ENCODE measurements at places on chromosomes 2 and 18.

GRCh38 chr2:85531589-85531988 lies 7.4 kb upstream of the MAT2A start:
- no peak for DNase-seq

- DNase-seq: no peak
Observed at GRCh38 chr18:25713103-25713502, 361.1 kb upstream of the ZNF521 start.

DNA sequence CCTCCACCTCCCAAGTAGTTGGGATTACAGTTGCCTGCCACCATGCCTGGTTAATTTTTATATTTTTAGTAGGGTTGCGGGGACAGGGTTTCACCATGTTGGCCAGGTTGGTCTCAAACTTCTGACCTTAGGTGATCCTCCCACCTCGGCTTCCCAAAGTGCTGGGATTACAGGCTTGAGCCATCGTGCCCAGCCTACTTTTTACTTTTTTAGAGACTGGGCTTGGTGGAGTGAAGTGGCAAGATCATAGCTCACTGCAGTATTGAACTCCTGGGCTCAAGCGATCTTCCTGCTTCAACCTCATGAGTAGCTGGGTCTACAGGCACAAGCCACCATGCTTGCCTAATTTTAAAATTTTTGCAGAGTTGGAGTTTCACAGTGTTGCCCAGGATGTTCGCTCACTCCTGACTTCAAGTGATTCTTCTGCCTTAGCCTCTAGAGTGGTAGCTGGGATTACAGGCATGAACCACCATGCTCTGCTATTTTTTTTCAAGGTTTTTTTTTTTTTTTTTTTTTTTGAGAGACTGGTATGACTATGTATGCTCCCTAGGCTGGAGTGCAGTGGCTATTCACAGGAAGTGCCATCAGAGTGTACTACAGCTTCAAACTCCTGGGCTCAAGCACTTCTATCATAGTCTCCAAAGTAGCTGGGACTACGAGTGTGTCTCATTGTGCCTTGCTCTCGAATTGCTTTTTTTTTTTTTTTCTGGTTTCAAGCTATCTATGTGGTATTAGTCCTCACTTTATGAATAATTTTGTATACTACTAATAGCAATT lies 11.9 kb downstream of the MSH2 start:
- no peak for DNase-seq

DNA sequence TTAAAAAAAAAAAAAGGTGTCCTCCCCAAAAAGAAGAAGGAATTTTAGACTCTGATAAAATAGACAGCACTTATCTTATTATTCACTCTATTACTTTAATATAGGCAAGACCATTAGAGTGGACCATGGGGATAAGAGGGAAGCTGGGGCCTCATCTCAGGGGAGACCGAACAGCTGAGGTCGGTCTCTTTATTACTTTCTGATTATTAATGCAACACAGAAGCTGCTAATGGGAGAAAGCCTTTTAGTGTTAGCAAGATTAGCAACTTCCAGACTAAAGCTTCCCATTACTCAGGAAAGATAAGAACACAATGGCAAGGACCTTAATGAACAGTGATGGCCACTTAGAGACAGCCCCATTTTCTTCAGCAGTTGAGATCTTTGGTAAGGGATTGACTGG lies 135.5 kb downstream of the TMEFF2 start:
- DNase-seq: no peak

- DNase-seq: no peak
Observed at GRCh38 chr2:148013876-148014275, 6.7 kb downstream of the ORC4 start.

DNA sequence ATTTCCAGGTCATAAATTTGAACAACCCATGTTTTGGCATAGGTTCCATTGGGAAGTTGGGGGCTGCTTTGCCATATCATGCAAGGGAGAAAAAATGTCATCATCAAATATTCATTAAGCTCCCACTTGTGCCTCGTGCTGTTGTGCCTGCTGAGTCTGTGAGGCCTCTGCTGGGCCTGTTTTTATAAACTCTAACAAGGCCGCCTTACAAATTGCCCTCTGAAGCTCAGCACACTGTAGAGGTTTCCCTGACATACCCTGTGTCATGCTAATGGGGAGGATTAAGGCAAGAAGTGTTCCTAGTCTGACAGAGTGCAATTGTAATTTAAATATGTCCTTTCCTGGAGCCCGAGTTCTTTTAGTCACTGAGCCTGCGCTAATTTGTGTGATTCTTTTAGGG lies 17.6 kb downstream of the OSBPL6 start:
- DNase-seq: no peak

GRCh38 chr2:38602136-38602731 lies 494 bp downstream of the HNRNPLL start:
- DNase-seq: no peak

DNA sequence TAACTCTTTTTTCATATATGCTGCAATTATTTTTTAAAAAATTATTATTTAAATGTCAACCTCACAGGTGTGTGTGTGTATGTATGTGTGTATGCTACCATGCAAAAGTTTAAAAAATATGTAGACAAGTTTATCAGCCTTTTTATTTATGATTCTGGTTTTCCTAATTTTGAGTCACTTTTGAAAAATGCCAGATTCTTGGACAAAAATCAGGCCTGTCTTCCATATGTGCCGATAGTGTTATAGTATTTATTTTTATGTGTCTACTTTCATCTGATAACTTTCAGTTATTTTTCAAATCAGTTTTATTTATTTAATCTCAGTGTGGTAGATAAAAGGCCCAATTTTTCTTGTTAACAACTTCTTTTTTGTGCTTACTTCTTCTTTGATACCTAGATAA lies 176.2 kb downstream of the RDH14 start:
- DNase-seq: no peak

DNA sequence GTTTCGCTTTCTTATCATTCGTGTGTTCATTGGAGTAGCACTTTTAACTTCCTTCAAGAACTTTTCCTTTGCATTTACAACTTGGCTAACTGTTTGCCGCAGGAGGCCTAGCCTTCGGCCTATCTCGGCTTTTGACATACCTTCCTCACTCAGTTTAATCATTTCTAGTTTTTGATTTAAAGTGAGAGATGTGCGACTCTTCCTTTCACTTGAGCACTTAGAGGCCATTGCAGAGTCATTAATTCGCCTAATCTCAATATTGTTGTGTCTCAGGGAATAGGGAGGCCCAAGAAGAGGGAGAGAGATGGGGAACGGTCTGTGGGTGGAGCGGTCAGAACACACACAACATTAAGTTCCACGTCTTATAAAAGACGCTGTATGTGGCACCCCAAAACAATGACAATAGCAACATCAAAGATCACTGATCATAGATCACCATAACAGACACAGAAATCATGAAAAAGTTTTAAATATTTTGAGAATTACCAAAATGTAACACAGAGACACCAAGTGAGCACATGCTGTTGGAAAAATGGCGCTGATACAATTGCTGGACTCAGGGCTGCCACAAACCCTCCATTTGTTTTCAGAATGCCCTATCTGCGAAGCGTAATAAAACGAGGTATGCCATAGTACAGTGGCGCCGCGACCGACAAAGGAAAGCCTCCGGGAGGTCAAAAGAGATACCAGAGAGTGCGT lies 553 bp downstream of the TIGD1 start:
- no peak for DNase-seq

DNA sequence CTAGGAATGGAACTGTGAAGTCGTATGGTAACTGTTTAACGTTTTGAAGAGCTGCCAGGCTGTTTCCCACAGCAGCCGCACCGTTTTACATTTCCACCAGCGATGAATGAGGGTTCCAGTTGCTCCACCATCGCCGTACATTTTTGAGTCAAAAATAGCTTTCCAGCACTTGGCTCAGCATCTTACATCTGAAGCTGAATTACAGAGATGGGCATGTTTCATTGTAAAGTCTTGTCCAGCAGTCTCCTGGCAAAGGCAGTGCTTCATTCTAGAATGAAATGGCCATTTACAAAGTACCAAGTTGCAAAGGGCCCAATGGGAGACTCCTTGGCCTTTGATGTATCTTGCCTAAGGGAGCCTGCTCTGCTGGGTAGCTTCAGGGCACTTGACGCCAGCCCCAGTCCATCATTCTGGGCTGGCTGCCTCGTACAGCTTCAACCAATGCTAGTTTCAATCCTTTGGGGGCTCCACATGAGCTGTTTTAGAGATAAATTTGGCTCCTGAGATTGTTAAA lies 45.1 kb downstream of the ATIC start:
- DNase-seq: no peak

GRCh38 chr18:28684746-28685355 lies 507.9 kb upstream of the CDH2 start:
- DNase-seq: no peak

DNA sequence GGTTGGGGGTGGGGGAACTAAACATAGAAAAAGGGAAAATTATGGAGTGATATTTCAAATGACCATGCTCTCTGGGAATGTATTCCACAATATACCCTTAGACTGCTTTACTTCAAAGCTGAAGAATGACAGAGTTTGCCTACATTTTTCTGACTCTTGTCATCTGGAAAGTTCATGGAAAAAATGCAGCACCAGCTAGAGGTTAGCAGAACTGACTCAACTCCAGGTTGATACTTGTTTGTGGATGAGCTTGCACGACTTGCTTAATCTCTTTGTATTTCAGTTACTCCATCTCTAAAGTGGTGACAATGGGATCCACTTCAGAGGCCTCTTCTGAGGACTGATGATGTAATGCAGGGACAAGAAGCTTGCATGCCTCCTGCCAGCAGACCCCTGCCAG lies 824.0 kb upstream of the ID2 start:
- DNase-seq: no peak

- no peak for DNase-seq
Observed at GRCh38 chr2:222912117-222912516, 51.3 kb downstream of the ACSL3 start.

- DNase-seq: no peak
Observed at GRCh38 chr18:34959211-34959829, 81.9 kb upstream of the MAPRE2 start.

DNA sequence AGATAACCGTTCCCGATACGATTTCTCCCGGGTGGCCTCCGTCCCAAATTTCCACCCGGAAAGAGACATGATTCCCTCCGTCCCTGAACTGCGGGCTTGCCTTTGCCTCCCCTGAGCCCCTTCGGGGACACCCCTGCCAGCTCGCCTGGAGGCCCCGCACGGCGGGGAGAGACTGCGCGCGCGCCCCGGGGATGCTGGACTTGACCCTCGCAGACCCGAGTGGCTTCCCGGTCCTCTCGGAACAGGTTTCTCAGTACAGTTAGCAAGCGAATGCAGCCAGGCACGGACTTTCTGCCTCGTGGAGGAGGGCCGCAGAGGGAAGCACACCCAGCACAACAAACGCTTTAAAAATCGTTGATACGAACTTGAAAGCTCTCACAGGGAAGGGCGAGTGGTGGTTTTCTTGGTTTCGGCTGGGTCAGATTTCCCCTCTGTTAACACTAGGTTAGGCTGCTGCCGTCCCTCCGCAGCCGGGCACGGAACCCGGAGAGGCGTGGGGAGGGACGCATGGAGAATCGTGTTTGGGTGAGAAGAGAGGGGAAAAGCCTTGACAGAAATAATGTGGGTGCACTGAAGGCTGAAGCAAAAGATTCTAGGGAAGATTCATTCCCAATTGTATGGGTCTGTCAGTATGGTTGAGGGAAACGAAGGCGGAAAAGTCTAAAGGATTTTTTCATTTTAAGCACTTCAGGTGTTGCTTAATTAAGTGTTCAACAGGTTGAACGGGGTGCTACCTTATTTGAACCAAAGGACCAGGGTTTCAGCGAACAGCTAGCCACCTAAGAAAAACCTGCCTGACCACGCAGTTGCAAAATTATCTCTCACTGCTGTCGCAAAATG lies 916 bp downstream of the TNFRSF11A start:
- DNase-seq: no peak

DNA sequence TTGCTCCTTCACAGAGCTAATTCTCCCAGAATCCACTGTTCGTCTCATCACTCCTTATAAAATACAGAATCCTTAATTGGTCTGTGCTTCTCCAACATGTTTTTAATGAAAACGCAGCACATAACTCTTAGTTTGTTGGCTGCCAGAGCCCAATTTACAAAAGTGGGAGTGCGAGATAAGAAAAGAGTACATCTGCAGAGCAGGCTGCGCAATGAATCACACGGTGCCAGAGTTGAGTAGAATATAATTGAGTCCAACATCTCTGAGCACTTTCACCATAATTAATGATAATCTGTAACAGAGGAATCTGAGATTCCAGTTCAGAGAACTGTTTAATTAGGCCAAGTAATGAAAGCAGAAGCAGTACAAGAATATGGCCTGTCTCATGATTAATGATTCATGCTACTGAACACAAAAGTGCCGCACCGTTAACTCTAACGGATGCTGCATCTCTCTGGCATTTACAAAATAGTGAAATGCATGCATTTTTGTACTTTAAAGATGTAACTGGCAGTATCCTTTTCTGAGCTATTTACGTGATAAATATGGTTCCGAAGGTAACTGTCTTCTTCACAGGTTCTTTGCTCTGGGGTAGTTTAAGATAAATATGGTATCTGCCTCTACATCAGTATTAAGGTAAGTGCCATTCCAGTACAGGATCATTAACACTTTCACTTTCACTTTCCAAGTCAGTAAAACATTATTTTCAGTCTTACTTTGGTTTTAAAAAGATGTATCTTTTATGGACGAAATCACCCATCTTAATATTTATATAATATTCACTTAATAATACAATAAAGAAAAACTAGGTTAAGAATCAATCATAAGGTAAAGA lies 785.6 kb downstream of the NR4A2 start:
- DNase-seq: no peak

DNA sequence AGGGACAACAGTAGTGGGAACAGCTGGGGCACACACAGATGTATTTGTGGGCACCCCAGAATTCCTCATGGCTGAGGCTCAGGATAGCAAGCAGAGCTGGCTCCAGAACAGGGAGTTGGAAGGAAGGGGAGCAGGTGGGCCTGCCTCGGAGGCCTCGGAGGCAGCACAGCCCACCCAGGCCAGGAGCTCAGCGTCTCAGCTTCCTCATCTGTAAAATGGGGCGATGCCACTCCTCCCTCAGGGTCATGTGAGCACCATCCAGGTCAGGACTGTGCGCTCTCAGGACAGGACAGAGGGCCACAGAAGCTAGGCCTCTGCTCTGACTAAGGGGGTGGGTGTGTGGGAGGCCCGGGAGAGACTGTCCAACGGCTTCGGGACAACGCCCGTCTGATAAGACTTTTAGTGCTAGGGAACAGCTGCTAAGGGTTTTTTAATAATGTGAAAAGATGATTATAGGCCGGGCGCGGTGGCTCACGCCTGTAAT lies 106.2 kb downstream of the HDAC4 start:
- DNase-seq: no peak

DNA sequence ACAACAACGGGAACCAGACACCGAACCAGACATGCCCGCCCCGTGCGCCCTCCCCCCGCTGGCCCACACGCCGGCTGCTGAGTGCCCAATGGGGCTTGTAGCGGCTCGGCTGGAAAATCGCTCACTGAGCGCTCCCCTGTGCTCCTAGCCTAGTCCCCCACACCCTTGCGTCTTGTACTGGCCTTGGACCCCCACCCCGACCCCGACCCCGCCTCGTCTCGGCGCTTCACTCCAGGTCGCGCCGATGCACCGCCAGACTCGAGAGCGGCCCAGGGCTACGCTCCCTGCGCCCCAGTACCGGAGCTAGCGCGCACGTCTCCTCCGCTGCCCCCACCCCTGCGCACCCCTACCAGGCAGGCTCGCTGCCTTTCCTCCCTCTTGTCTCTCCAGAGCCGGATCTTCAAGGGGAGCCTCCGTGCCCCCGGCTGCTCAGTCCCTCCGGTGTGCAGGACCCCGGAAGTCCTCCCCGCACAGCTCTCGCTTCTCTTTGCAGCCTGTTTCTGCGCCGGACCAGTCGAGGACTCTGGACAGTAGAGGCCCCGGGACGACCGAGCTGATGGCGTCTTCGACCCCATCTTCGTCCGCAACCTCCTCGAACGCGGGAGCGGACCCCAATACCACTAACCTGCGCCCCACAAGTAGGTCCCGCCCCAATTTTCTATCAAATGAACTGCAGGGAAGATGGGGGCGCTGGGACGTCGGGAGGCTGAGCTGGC lies 1.5 kb downstream of the GAD1 start:
- DNase-seq: no peak
